ENCODE measurements at places on chromosomes 3 and 15.
A peak's percentile ranks its signal among the peaks of the same experiment; 100 is the strongest.

DNA sequence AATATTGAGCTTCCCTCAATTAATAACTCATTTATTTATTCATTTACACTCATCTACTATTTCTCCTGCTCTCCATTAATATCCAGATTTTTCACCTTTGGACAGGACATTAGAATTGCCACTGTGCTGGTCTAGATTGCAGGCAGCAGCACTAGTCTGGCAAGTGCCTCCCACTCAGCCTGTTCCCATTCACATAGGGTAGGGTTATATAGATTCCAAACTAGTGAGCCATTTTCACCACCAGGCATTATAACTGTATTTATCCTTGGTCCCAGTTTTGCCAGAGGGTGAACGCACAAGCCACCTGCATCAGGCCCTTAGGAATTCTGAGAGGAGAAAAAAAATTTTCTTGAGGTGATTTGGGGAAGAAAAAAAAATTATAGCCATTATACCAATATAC lies 44.5 kb downstream of the ANAPC13 start:
- no peak for DNase-seq

GRCh38 chr3:179599531-179599930 lies 4.9 kb downstream of the MRPL47 start:
- DNase-seq: no peak

DNA sequence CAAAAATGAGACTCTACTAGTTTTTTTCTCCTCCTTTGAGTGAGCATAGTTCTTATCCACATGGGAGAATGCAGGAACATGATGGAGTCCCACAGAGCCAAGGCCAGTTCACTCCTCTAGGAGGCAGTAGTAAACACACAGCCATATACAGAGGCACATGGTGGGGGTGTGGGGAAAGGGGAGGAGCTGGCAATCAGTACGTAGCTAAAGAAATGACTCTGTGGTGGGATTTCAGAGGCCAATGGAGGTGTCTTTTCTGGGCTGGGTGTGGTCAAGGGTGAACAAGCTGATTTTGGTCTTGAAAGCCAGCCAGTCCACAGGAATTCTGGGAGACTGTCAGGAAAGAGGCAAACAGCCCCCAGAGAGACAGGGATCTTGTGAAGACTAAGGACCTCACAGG lies 6.6 kb upstream of the RAB11A start:
- no peak for DNase-seq

GRCh38 chr3:31343075-31343474 lies 189.7 kb upstream of the STT3B start:
- no peak for DNase-seq

DNA sequence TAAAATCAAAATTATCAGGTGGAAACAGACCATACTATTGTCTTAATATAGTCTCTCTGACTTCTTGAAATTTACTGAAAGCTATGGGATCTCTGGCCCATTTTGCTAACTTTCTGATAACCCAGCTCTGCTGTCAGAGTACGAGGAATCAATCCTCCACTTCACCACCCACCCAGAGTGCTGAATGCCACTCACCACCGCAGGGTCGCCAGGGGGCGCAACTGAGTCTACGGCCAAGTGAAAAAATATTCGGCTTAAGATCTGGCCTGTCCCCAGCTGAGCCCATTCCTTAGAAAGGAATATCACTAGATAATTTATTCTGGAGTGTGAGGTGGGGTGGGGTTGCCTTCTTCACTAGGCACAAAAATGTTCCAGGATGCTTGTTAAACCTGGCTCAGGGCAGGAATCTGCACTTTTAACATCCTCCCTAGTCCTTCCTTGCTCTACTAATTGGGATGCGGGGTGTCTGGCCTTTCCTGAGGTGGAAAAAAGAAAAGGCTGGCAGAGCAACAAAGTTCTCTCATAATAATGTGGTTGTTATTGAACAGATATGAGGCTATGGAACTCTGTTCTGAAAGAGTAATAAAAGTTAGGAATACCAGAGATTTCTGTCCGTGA lies 520.6 kb downstream of the MFSD1 start:
- peak; percentile 37 for DNase-seq

GRCh38 chr3:97187771-97188170 lies 373.4 kb downstream of the EPHA6 start:
- no peak for DNase-seq

DNA sequence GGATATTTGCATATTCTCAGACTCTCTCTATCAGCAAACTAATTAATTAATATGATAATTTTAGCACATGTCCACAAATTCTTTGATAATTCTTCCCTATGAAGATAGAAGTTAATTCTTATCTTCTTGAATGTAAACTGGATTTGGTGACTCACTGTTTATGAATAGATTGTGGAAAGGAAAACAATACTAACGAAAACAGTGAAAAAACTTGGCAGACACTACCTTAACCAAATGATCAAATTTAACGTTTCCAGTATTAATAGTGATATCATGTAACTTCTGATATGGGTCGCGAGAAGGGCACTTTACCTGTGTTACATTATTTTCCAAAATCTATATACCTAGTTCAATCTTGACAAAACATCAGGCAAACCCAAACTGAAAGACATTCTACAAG lies 401.0 kb downstream of the SI start:
- no peak for DNase-seq

DNA sequence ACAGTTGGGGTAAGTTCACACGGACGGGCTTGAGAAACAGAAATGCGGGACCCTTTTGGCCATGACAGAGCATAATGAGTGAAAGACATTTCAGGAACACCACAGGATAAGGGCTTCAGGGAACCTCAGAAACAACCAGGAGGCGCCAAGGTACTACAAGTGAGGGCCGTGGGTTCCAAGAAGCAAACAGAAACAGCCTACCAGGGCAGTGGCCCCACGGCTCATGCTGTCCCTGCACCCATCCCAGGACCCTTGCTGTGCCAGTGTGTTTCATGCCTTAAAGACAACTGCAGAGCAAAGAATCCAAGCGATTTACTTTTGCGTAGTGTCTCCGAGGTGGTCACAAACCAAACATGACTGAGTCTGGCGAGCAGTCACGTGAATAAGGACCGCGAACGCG lies 54.0 kb downstream of the RUBCN start:
- DNase-seq: no peak
